ENCODE measurements at places on chromosomes 7 and 10.

DNA sequence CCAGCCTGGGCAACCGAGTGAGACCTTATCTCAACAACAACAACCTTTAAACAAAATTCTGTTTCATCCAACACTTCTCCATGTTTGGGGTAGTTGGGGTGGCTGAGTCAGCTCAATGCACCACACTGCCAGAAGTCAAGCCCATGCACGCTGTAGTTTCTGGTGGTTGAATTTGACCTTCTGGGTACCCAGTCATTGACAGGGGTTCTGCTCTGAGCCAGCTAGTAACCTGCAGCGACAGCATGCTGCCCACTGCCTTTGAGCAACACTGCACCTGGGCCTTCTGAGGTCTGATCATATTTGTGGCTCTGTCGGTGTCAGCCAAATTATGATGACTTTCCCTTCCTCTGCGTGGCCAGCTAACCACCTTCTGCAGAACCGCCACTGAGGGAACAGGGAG is 84.6 kb upstream of the ZNF438 start:
- no peak for DNase-seq

DNA sequence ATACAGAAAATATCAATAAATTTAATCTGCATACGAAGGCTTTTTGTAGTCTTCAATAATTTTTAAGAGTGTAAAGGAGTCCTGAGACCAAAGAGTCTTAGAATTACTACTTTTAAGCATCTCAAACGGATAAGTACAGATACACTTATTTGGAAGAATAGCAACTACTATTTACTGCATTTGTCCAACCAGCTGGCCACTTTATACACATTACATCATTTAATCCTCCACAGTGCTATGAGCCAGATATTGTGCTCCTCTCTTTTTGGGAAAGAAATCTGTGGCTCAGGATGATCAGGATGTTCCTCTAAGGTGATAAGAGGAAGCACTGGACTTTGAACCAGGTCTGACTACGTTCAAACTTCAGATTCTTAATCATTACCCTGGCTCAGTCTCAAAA is 588.6 kb upstream of the LRRTM3 start:
- DNase-seq = no peak

DNA sequence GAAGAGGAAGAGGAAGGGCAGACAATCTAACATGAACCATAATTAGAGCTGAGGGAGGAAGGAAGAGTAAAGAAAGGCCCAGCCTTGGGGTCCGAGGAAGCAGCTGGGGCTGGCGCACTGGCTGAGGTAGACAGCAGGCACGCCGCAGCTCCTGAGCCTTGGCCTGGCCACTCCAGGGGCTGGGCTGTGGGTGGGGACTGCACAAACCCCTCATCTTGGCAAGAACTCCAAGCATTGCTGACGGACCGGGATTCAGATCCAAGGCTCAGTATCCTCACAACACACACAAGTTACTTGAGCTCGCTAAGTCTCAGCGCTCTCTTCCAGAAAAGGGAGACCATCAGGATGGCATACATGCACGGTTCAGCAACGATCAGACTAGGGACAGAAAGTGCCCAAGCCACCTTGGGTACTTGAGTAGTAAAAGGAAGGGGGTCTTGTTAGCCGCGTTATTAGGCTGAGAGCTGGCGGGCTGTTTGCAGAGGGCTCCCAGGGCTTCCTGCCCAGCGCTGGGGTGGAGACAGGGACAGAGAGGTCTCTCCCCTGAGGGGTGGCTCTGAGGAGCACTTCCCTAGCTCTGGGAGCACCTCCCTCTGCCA is 4.5 kb downstream of the TNS3 start:
- DNase-seq = peak; percentile 60

- DNase-seq = no peak
Observed at GRCh38 chr10:62093863-62094291, 174.8 kb downstream of the RTKN2 start.

DNA sequence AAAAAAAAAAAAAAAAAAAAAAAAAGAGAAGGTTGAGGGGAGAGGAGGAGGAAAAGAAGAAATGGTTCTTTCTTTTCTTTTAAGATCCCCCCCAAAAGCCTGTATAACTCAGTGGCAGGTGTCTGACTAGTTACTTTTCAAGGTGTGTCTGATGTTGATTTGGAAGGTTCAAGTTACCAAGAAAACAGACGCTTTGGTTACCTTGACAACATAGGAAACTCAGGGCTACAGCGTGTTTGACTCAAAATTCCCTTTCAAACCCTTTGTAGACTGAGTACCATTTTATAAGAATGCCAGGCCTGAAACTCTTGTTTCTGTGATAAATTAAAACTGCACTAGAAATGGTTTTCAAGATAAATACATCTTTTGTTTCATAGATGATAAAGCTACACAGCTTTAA is 286.8 kb downstream of the SKIDA1 start:
- DNase-seq = no peak

- no peak for DNase-seq
Observed at GRCh38 chr7:48355346-48355745, 184.1 kb downstream of the ABCA13 start.

Data from heart left ventricle (tissue), 16 donors.